Fibroblast of the aortic adventitia (primary cell): ENCODE measurements at places on chromosomes 1 and 21.
A peak's percentile ranks its signal among the peaks of the same experiment; 100 is the strongest.

DNA sequence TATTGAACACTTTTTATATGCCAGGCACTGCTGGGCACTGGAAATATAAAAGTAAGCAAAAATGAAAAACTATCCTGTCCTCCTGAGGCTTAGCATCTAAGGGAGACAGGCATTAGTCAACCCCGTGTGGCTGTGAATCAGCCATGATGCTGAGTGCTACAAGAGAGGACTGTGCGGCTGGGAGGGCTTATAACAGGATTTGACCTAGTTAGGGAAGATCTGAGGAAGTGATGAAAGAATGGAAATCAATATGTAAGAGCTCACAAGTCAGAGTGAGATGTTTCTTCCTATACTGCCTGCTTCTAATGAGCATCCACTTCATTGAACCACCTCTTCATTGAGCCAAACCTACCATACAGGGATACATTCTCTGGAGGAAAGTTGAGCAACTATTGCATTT lies 15.1 kb downstream of the TRIM45 start:
- DNase-seq: no peak

DNA sequence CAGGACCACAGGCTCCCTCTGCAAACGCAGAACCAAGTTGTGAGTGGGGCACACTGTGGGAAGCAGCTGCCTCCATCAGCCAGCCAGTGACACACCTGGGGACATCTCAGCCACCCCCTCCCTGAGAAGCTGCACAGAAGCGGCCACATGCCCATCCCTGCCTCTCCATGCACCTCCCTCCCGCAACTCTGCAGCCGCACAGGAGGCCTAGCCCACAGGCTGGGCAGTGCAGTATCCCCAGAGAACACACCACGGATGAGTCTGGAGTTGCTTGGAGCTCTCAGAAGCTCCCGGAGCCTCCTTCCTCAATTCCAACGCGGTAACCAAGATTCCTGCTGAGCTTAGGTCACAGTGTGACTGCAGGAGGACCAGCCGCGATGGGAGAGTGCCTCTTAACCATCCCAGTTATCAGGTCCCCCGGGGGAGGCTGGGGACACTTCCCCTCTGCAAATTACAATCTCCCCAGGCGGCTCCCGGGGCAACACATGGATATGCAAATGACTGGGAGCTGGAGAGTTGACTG lies 1.2 kb upstream of the WNT3A start:
- no peak for DNase-seq

DNA sequence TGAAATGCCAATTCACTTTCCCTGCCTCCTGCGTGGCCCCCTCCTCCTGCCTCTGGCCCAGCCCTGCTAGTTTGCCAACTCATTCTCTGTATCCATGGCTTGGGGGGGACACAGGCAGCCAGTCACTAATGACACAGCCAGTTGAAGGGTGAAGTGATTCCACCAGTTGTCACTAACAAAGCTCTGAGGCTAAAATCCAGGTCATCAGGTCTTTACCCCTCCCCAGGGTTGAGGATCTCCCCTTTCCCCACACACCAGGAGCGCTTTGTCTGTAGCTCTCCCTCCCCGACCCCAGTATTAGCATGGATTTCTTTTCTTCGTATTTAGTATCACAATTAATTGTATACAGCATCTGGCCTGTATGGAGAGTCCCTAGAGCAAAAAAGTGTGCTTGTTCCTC lies 394.1 kb downstream of the RRAGC start:
- DNase-seq: no peak

- DNase-seq: peak; percentile 43
These were observed 73.8 kb downstream of the RPE65 start for GRCh38 chr1:68375919-68376318.
